ENCODE measurements at places on chromosomes 16 and 17.

- DNase-seq = no peak
These were observed 211.6 kb upstream of the FOXF1 start for GRCh38 chr16:86298758-86299134.

DNA sequence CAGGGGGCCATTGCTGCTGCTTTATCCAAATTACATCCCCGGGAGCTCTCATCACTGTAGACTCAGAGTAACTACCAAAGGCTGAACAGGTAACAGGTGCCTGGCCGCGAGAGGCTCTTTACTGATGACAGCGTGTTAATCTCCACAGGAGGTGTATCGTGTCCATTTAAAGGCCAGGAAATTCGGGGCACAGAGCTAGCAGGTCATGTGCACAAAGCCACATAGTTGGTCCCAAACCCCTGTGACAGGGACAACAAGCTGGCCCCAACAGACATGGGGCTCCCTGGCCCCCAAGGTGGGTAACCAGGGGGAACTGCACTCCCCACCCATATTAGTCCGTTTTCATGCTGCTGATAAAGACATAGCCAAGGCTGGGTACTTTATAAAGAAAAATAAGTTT lies 55.3 kb upstream of the RBFOX3 start:
- DNase-seq = no peak

DNA sequence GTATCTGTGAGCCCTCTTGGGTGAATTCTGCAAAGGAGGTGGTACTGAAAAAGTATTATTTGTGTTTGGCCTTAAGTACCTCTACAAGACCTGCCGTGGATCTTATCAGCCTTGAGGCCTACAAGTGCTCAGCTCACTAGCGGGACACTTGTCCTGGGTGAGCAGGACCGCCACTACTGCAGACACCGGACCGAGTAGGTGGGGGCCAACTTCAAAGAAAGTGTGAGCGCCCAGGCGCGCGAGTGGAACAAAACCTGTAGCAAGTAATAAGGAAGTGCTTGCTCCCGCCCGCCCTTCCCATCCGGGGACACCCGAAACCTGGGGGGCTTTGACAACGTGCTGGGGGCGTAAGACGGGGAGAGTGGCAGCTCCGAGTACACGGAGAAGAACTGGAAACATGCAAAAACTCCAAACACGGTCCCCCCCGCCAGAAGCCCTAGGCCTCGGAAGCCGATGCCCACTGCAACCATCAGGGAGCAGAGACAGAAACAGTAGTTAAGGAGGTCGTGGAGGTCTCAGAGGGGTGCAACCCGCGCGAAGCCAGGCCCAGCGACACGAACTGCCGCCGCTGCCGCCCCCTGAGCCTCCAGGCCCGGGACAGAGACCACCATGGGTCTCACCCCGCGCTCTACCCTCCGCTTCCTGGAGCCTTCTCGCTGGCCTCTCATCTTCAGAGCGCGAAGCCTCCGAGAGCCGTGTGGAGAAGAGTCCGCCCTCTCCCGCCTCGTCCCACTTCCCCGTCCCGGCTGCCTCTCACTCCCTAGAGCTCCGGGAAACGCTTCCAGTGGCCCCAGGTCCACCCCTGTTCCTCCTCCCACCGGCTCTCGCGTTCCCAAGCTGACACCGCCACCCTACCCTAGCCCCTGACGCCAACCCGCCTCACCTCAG lies 537 bp downstream of the CNOT1 start:
- DNase-seq = peak; percentile 41

GRCh38 chr16:31186176-31186575 lies 6.2 kb downstream of the FUS start:
- DNase-seq = no peak

DNA sequence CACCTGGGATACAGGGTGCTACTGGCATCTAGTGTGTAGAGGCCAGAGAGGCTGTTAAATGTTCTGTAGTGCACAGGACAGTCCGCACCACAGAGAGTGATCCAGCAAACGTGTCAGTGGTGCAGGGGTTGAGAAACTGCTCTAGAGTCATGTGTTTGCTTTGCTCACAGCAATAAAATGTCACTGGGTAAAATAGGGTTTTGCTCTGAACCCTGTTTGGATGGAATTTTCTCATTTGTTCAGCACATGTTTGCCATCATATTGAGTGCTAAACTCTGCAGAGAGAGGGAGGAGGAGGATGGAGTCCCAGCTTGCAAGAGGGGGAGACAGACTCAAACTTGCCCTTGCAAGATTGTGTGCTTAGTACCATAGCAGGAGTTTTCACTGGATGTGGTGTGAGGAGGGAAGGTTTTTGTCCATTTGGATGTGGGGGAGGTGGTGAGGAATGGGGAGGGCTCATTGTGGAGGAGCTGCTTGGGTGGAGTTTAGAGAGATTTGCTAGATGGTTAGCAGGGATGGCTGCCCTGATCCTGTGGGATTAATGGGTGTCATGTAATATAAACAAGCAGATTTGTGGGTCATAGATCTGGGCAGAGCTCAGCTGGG lies 11.8 kb downstream of the PLCG2 start:
- DNase-seq = no peak

GRCh38 chr17:17087424-17088015 lies 45.3 kb downstream of the MPRIP start:
- DNase-seq = no peak

- no peak for DNase-seq
These were observed 45.5 kb upstream of the MEOX1 start for GRCh38 chr17:43707184-43707583.

DNA sequence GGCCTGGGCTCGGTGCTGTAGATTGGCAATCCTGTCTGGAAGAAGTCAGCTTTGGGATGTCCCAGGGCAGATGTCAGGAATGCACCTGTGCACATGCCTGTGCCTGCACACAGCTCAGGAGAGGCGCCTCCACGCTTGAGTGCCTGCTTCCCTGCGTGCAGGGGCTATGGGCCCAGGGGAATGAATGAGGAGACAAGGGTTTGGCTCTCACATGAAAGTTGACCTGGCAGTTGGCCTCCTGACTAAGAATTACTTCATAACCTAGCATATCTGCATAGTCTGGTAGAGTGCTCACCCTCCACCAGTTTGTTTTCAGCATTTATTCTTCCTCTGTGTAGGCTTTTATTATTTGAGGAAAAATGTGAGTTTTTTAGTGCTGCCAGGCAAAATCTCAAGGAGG lies 50.0 kb downstream of the PLD6 start:
- no peak for DNase-seq

DNA sequence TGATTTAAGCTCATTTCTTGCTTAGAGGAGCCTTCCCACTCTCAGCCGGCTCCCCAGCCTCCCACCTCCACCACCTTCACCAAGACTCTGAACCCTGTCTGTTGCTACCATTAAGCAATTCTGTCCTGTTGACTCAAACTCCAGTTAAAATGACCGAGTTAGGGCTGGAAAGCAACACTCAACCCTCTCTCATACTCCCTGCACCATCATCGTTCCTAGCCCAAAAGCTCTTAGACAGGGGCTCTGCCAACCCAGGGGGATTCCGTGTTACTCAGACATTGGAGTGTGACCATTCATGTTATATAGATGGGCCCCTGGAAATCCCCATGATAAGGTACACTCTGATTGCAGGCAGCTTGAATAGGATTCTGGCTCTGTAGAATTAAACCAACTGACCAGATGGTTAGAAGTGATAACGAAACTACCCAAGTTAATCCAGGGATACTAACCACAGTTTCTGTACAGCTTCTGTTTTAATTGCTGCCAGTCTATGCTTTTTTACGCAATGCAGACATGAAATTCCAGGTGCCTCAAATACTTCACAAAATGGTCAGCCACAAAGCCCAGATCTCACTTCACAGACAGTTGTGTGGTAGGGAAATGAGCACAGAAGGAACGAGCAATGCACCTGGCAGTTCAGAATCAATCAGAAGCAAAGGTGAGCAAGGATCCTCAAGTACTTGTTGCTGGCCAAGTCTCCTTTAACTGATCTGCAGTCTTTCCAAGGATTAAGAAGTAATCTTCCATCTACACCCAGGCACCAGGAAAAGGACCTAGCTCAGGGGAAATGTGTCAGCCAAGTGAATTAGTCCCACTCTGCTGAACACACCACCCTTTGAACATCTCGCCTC lies 2.1 kb downstream of the SSTR2 start:
- DNase-seq = no peak

All from activated T-helper 9 cell treated with anti-CD3 and anti-CD28 coated beads, Interleukin-2, amount 50 U/mL, for 16 hours (primary cell).